NCI-H1930 (cell line): ENCODE measurements at places on chromosomes 2 and 18.

- DNase-seq, result no peak
These were observed 55.1 kb upstream of the XDH start for GRCh38 chr2:31469648-31470047.

DNA sequence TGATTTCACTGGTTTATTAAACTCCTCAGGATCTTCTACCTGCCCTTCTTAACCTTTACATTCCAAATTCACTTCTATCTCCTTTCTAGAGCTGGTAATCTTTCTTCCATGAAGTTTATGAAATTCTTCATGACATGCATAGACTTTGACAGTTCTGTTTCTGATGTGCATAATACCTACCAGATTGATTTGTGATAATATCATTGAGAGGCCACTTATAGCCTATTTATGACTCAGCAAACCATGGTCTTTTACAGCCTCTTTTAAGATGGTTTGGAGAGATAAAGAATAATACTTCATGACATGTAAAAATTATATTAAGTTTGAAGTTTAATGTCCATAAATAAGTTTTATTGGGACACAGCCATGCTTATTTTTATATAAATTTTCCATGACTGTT, 14.0 kb downstream of the SCN2A start:
- DNase-seq, result no peak

DNA sequence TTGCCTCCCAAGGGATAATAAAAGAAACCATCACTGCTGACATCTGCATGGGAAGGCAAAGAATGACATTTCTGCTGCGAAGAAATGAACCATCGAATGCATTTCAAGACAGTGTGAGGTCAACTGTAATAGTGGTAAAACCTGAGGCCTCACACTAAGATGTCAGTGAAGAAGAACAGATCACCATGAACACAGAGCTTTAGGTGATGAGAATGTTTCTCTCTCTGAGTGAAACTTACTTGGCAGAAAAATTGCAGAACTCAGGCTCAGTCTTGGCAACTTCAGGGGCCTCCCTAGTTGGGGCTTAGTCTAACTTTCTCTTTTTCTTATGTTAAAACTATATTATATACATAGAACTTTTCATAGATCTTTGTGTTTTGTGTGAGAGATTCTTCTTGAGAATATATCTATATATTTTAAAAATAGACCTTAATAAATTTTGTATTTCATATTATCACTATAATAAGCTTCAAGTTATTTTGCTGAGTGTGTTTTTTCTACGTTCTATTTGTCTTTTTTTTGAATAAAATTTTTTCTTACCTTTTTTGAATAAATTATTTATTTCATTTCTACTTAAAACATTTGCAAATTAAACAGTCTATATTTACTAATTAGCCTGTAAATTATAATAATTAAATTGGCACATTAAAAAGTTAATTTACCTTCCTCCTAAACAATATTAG, 427.5 kb upstream of the TRIB2 start:
- no peak for DNase-seq

DNA sequence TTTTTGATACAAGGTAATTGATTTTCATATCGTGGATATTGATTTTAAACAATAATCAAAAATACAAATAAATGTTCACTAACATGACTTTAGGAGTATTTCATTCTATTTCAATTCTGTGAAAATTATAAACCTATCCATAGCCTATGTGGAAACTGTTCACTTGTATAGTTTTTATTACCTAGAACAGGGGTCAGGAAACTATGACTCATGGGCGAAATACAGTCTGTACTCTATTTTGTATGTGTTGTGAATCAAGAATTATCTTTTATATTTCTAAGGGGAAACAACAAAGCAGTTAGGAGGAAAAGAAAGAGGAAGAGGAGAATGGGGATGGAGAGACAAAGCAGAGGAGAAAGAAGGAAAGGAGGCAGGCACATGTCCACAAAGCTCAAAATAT, 181.7 kb upstream of the VRK2 start:
- DNase-seq, result no peak
